ENCODE measurements at places on chromosomes 5 and 9. TPM values are rescaled to one million over a fixed set of nuclear protein-coding genes. Genes with fewer than 3 reads are reported as not detected.

GRCh38 chr9:99762470-99762869 lies 59.2 kb upstream of the NR4A3 start:
- H3K36me3 ChIP-seq: no peaks in the 10 kb centered on the region
- no peak overlapping the region for H3K4me3 ChIP-seq
- peaks cover 15% of the 10 kb centered on the region for H3K27me3 ChIP-seq
- H3K4me1 ChIP-seq: no peaks in the 10 kb centered on the region

DNA sequence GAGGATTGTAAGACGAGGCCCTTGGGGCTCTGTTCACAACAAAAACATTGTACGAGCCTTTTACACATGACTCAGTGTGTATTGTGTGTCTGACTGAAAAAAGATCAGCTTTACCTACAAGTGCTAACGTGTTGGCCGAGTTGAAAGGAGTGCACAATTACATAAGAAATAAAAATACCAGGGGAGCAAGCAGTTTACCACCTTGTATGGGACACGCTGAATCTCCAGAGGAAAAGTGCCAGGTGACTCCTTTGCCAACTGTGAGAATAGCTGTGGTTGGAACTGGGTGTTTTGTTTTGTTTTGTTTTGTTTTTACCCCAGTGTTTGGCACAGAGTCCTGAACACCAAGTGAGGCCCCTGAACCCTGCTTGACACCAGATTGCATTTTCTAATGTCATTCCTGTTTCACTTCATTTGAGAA lies 32.8 kb upstream of the ZSWIM6 start:
- H3K36me3 ChIP-seq: no peaks in the 10 kb centered on the region
- no peak for DNase-seq
- H3K27me3 ChIP-seq: no peaks in the 10 kb centered on the region
- H3K27ac ChIP-seq: no peak overlapping the region
- H3K4me1 ChIP-seq: peaks cover 2% of the 10 kb centered on the region

DNA sequence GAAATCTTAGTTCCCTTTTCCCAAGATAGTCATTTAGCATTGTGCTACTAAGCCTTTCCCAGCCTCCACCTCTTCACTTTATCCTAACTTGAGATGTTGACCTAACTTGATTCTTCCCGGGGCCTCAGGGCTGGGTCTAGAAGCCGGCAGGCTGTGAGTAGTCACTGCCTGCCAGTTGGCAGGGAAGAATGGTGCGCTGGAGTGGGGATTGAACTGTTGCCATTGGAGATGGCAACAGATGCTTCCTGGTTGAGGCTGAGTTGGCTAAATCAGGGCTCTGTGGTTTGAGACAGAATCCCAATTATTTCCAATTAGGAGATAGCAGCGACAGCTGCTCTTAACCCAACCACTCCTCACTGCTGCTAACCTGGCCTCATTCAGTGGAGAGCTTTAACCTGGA lies 343.1 kb downstream of the BRINP1 start:
- no peak overlapping the region for H3K4me3 ChIP-seq
- H3K27me3 ChIP-seq: no peaks in the 10 kb centered on the region
- no peaks in the 10 kb centered on the region for H3K36me3 ChIP-seq
- H3K4me1 ChIP-seq: no peaks in the 10 kb centered on the region
- DNase-seq: no peak

DNA sequence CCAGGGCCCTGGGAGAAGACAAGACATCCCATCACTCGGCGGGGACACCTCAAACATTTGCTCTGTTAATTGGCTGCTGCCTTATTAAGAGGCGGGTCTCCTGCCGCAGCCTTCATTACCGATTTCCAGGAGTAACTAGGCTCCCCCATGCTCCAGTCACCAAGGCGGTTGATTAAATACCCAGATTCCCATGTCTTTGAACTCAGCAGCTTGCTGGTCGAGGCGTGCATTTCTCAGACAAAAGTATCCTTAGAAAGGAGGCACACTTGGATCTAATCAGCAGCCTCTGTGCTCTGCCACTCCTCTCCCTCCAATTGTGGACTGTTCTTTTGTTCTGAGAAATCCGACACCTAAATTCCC lies 228.8 kb downstream of the FSTL4 start:
- no peak overlapping the region for H3K4me3 ChIP-seq
- no peaks in the 10 kb centered on the region for H3K36me3 ChIP-seq
- H3K4me1 ChIP-seq: peaks cover 2% of the 10 kb centered on the region
- no peak overlapping the region for H3K27ac ChIP-seq

GRCh38 chr9:35563791-35564197 lies 41.3 kb upstream of the TESK1 start:
- H3K36me3 ChIP-seq: no peaks in the 10 kb centered on the region
- H3K4me3 ChIP-seq: no peak overlapping the region
- no peaks in the 10 kb centered on the region for H3K27me3 ChIP-seq
- H3K27ac ChIP-seq: no peak overlapping the region
- no peak for DNase-seq

DNA sequence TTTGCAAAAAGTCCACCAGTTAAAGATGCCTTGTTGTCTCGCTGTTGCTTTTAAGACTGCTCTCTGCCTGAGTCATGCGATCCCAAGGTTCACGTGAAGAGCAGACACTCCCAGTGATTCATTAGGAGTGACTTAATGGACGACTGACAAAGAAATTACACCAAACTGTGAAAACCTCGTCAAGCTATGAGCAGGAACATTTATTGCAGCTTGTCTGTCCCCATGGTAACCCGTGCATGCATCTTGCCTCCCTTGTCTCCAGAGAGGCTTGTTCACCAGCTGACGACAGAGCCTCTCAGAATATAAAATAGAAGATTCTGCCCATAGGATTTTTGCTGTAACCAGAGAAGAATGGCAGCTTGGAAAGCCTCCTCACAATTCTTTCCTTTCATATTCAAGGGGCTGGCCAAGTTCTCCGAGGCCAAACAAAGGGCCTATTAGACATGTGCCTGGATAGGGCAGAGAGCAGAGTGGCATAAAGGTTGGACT lies 352.7 kb downstream of the SPOCK1 start:
- no peak overlapping the region for H3K27ac ChIP-seq
- no peak for DNase-seq
- H3K4me3 ChIP-seq: no peak overlapping the region
- H3K4me1 ChIP-seq: no peaks in the 10 kb centered on the region

Gene PRR16
- not detected for total RNA-seq

Gene SLC34A3
- not detected for total RNA-seq
